A172 (cell line): ENCODE measurements at places on chromosomes 11 and 22.

- DNase-seq: no peak
Measured at GRCh38 chr11:83156996-83157593, at the start of gene PCF11. PCF11 (plus strand) TSS chr11:83157131; CDS start chr11:83157440, 309 bp downstream.

DNA sequence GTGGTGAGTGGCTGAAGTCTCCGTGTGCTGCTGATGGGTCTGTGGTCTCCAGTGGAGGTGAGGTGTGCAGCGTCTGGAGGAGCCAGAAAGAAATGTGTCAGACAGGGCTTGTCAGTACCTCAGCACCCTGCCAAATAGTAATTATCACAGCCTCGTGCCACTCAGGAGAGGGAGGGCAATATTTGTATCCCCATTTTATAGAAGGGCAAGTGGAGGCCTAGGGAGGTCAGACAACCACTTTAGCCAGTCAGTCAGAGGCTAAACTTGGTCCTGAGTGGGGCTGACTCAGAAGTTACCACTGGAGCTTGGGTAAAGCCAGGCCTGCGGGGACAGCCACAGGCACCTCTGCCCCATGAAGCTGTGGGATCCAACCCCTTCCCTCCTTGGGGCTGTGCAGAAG is 11.5 kb upstream of the ELF5 start:
- DNase-seq: no peak

- no peak for DNase-seq
Measured at GRCh38 chr11:86507249-86507845, 132.7 kb downstream of the CCDC81 start.

DNA sequence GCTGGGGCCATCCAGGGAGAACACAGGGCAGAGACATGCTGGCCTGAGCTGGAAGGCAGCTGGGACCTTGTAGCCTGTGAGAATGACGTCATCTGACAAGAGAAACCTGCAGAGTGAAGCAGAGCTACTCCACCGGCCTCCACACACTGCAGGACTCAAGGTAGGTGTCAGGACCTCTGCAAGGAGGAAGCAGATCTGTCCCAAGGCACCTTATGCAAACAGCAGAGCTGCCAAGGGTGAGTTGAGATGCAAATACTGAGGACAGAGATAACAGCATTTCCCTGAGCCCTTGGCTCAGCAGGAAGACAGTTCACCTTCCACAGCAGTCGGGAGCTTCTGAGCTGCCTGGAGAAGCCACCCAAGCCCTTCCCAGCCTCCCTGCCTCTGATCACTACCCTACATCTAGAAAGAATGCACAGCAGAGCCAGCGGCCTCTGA is 51.9 kb upstream of the IGSF9B start:
- no peak for DNase-seq

GRCh38 chr11:65309006-65309405 is 5.7 kb upstream of the CDC42EP2 start:
- no peak for DNase-seq
